ENCODE measurements at places on chromosomes 3 and 15.
A peak's percentile ranks its signal among the peaks of the same experiment; 100 is the strongest.

- DNase-seq, result no peak
Observed at GRCh38 chr15:45449395-45449794, 71.1 kb upstream of the GATM start.

DNA sequence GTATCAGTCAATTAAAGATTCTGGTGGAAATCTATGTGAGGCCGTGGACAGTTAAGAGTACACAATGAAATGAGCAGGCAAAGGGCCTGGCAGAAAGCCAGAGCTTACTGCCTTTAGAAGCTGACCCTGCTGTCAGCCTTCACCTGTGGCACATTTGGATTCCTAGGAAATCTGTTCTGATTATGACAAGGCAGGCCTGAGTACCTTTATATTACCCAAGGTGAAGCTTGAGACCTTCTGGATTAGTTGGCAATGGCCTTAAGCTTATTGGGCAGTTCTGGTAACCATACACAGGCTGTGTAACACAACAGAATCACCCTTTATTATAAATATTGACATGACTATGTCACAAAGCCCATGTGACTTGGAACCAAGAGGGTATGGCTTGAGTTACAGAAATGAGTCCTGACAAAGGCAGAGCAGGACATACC is 43.2 kb downstream of the NBEAL2 start:
- DNase-seq, result no peak

DNA sequence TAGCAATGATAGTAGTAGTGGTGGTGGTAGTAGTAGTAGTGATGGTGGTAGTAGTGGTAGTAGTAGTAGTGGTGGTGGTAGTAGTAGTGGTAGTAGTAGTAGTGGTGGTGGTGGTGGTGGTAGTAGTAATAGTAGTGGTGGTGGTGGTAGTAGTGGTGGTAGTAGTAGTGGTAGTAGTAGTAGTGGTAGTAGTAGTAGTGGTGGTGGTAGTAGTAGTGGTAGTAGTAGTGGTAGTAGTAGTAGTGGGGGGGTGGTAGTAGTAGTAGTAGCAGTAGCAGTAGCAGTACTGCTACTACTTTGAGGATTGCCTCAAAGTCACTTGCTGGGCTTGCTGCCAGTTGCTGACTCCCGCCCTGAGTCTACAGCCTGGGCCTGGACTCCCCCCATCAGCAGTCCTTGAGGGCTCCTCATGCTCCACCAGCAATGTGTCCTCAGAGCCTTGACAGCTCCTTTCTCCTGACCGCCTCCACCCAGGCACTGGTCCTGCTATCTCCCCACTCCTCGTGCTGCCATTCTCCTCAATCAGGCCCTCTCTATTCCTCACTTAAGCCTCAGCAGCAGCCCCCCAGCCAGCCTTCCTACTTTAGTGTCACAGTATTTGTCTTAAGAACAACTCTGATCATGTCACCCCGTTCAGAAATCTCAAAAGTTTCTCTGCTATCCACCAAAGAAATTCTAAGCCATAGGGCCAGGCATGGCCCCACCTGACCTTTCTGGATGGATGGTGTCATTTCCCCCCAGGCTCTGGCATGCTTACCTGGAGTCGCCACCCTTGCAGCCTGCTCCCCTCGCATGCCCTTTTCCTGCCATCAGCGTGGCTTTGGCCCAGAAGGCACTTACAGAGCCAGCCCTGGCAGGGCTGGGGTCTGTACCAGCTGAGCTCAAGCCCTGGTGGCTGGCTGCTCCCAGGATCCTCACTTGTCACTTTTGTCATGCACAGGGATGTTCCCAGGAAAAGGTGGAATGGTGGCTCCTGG is 45.6 kb downstream of the DLEC1 start:
- DNase-seq, result no peak

DNA sequence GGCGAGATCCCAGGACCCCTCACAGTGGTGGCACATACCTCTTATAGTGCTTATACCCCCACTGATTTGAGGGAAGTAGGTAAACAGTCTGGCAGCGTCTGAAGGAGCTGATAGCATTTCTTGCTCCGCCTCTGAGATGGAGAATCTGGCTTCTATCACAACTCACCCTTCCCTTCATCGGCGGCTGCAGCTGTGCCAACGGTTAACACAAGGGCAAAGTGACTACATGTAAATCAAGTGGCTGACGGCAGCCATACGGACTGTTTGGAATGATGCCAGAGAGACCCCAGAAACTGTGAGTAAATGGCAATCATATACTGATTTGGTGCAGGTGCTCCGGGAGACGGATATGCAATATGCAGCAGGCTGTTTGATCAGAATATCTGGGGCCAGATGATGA is 66.8 kb upstream of the UNC13C start:
- no peak for DNase-seq

- DNase-seq, result no peak
Observed at GRCh38 chr15:93200837-93201226, 111.8 kb upstream of the RGMA start.

DNA sequence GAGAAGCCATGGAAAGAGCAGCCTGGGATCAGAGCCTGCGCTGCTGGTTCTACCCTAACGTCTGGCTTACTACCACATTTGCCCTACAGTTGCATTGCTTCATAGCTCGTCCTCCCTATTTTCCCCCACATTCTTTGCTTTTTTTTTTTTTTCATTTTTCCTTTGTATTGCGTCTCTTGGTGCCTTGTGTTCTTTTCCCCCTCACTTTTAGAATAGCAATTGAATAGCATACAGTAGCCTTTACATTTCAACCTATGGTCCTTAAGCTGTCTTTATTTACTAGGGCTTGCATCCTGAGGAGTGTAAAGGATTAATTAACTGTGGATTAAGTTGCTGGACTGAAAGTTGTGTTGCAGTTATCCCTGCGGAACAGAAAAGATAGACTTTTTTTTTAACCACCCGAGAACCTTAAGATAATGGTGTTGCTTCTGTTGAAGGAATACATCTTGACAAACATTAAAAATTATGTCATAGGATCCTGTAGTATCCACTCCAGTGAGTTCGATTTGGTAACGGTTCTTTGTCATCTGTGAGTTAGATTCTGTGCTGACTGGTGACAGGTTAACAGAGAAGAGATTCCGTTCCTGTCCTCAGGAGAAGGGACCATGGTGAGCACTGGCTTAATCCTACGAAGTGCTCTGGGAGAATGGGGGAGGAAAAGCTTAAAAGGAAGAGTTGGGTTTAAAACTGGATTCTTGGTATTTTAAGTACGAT is 417.4 kb upstream of the NAALADL2 start:
- DNase-seq, result no peak

DNA sequence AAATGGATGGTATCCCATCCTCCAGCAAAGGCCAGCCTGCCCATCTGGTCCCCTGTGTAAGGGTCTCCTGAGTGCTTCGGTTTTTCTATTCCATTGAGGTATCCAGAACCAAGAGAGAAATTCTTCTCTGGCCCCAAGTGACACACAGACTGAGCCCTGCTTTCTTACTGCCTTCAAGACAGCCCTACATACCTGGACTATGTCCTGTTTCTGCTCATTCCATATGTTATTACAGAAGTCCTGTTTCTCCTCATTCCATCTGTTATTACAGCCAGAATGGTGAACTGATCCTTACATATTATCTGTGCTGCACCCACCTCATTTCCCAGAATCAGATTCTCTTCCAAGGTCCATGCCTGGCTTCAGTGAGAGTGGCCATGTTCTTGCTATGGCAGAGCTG is 115.2 kb downstream of the DCLK3 start:
- DNase-seq, result no peak

- DNase-seq, result no peak
Observed at GRCh38 chr3:149377408-149378364, at the start of gene TM4SF1. Gene TM4SF1 (minus strand): TSS chr3:149377649. CDS start chr3:149377547, 102 bp downstream.

DNA sequence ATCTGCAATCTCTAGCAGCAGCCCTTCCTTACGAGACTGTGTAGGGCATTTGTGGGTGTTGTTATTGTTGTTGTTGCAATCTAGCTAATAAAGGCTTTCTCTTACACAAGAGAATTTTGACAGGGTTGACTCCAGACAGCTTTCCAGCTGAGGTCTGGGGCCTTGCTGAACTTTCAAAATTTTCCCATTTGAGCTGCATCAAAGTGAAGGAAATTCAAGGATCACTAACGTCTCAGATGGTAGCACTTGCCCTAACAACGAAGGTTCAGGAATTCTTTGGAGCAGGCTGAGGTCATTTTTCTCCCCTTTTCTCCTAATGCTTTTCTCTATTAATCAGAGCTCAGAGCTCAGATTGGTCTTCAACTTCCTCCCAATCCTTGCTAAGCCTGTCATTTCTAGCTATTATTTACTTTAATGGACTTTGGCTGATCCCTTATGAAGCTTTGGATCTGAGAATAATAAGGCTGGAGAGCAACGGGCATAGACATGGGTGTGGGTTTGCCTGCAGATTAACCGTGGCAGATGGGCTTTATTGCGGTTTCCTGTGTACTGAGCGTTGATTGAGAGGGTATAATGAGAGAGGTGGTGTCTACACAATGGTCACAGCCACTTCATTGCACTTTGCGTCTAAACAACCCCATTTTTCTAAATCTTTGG is 614.0 kb upstream of the AGTR1 start:
- DNase-seq, result no peak

- no peak for DNase-seq
Observed at GRCh38 chr3:197878427-197878826, 71.6 kb upstream of the RPL35A start.

DNA sequence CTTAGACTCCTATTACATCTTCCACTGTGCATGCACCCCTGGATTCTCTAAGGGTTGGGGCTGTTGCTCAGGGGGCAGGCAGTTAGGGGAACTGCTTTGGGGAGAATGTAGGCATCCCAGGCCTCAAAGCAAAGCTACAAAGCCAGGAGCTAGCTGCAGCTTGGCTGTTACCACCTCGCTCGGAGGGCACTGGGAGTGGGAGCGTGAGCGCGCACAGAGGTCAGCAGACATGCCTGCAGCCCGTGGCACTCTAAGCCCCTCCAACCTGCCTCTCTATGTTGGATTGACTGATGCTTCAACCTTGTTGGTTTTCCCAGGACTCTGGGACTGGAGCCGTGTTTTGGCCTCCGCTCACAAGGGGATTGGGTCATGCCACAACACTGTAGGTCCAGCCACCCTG is 69.8 kb downstream of the CPN2 start:
- no peak for DNase-seq

- no peak for DNase-seq
Observed at GRCh38 chr3:25707268-25707926, 42.7 kb upstream of the TOP2B start.

GRCh38 chr3:17775073-17775472 is 32.6 kb upstream of the TBC1D5 start:
- no peak for DNase-seq

DNA sequence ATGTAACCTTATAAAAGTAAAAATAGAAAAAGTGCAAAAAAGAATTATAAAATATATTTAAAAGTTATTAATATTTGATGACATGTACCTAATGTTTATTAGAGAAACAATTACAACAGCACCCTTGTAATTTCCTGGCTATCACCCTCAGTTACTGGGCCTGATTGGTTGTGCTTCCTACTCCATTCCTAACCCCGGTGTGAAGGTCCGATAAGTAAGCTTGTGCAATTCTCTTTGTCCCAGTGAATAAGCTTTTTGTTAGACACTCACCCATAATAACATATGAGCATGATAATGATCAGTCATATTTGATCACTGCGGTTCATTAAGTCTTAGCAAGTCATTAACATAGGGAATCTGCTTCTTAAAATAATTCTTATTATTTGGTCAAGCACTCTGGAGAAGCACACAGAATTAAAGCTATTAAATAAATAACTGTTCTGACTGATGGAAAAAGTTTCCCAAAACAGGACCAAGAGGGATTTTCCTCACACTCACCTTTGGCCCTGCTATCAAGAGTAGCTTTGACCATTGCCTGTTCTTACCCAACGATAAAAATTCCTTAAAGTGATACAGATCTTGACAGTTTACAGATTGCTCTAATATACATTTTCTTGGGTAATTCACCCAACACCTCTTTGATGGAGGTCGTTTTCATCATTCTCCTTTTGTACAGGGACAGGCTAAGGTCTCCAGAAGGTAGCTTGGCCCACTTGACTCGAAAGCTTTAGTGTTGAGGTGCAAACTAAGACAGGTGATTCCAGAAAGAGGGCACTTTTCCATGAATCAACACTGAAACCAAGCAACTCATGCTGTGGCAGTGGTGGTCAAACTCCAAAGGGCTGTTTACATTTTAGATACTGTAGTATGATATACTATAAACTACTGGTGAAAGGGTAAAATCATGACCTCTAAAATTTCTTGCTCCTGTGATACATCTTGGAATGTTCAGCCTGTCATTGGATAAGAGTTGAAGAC is 543.0 kb upstream of the KCNMB2 start:
- no peak for DNase-seq

- no peak for DNase-seq
Observed at GRCh38 chr15:68464448-68465090, 32.6 kb upstream of the ITGA11 start.

GRCh38 chr3:100400419-100400779 is 490 bp downstream of the TOMM70 start:
- peak; percentile 19 for DNase-seq
